RPMI8226 (cell line): ENCODE measurements at places on chromosomes 6 and 20.

DNA sequence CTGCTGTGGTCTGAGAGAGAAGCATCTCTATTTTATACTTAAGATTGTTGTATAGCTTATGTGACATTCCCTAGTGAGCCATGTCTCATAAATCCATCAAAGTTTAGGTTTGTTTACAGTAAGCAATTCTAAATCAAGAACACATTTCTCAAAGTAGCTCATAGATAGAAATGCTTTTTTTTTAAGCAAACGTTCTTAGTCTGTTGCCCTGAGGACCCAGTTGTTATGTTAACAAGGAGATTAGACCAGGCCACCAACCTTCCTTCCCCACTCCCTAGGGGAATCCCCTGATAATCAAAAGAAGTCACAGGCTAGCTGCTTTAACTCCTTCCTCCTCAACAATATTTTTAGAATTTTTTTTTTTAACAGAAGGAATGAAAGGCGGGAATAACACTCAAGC is 169.0 kb downstream of the FUT9 start:
- DNase-seq: no peak

GRCh38 chr6:81562169-81562568 is 190.3 kb downstream of the TENT5A start:
- DNase-seq: no peak

- peak; percentile 18 for DNase-seq
Observed at GRCh38 chr6:138012682-138013081, 94.5 kb downstream of the PERP start.

GRCh38 chr6:128738112-128738511 is 144.8 kb upstream of the LAMA2 start:
- DNase-seq: no peak

GRCh38 chr20:42020316-42020715 is 402.1 kb upstream of the CHD6 start:
- DNase-seq: no peak

DNA sequence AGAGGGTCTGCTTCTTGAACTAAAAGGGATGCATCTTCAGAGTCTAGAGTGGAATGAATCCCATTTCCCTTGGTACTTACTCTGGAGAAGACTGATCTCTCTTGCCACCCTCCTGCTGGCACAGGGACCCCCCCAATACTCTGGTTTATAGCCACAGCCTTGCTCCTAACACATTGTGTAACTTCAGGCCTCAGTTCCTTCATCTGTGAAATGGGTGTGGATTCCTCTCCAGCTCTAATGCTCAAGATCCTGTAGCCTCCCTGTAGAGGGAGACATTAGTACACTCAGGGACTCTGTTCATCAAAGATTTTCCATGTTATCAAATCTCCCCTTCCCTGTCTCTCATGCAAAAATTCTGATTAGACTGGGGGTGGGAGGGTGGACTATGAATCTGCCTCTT is 315.7 kb upstream of the MOCS1 start:
- no peak for DNase-seq

GRCh38 chr6:37314487-37315156 is 39.2 kb upstream of the RNF8 start:
- peak; percentile 17 for DNase-seq

GRCh38 chr6:14819001-14819400 is 426.9 kb upstream of the JARID2 start:
- DNase-seq: no peak

DNA sequence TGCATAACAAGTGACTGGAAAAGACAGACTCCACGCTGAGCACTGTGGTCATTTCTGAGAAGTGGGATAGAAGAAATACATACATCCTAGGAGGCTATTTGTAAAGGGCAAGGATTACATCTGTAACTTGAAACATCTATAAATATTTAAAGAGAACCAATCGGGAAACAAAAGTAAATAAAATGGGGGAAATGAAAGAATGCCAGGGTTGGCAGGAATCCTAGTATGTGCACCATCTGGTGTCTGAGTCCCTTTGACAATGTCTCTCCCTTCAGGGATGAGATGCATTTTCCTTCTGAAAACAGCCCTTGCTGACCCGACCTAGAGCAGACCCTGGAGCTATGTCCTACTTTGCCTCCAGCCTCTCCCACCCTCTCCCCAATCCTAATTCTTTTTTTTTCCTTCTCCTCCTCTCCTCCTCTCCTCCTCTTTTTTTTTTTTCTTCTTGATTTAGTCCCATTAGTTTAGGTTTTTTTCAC is 53.2 kb downstream of the VSTM2L start:
- no peak for DNase-seq

- DNase-seq: peak; percentile 73
Observed at GRCh38 chr6:119501798-119502483, 152.4 kb upstream of the MAN1A1 start.

- DNase-seq: no peak
Observed at GRCh38 chr6:28707387-28708282, 182.0 kb downstream of the GPX5 start.

DNA sequence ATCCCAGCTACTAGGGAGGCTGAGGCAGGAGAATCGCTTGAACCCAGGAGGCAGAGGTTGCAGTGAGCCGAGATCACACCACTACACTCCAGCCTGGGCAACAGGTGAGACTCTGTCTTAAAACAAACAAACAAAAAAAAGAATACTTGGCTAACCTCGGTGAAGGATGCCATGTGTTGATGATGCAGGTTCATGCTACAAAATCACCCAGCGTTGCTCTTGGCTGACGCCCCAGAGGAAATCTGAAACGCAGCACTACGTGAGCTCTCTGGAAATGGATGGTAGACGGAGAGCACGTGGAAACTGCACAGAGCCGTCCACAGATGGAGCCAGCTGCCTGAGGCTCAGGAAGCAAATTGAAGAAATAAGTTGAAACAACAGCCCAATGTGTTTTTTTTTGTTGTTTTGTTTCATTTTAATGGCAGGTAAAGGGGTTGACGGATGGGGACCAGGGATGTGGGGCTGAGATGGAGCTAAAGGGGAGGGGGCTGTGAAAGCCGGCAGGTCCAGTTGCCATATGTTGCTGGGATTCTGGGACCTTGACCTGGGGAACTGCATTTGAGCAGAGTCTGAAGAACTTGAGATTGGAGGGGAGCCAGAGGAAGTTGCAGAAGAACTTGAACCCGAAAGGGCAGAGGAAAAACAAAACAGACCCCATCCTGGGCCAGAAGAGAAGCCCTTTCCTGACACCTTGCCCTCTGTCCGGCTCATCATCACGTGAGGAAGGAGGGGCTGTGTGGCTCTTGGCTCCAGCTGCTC is 12.8 kb upstream of the MANBAL start:
- DNase-seq: peak; percentile 90

DNA sequence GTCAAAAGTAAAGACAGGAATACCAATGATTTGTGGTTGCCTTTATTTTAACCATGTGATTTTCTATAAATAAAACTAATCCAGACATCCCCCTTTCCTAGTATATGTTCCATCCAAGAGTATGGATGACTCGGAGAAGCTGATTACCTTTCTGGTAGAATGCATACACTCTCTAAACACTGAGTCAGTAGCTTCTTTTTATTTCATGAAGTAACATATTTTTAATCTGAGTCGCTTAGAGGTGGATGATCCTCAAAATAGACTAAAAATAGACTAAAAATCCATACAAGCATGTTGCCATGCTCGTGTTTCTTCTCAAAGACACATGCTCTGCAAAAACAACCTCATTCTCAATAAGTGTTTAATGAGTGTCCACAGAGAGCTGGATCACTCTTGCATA is 263.7 kb downstream of the COL12A1 start:
- DNase-seq: no peak

DNA sequence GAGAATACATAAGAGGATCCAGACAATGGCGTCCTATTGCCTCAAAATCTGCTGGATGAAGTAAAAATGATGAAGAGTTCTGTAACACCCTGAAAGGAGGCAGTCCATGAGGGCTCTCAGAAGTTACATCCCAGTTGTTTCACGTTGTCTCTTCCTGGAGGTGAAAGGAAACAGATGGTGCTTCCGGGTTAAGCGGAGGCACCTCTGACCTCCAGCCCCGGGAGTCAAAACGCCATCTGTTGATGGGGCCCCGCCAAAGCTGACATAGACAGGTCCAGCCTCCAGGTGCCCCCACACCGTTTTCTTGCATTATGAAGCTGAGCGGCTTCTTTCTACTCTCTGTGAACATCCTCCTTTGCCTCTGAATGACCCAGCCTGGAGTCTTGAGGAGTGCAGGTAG is 9.5 kb downstream of the SEMG2 start:
- DNase-seq: peak; percentile 4

DNA sequence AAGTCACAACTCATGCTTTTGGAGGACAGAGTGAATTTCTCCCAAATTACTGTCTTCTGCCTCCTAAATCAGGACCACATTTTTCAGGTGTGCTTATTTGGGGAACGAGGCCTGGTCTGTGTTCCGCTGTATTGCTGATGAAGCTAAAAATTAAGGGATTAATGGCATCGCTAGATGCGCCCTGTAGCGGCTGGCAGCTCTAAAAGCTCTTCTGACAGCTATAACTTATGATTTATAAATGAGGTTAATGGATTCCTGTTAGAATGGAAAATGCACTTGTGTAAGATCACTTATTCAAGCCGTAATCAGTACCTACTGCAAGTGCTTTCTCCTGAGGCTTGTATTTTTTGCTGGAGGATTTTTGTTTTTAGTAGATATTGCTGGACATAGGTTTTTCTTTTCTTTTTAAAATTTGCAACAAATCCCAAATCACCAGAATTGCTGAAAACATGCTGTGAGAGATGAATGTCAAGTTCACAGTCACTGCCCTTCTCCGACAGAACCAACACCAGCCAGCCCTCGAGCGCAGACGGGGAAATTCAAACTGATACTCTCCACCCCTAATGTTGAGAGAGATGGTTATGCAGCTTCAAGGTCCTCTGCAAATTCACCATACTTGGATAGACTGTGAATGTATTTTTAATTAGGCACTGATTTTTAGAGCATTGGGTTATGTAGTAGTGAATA is 49.1 kb downstream of the AKAP12 start:
- no peak for DNase-seq

GRCh38 chr6:25025248-25025918 is 89.6 kb upstream of the RIPOR2 start:
- peak; percentile 11 for DNase-seq

DNA sequence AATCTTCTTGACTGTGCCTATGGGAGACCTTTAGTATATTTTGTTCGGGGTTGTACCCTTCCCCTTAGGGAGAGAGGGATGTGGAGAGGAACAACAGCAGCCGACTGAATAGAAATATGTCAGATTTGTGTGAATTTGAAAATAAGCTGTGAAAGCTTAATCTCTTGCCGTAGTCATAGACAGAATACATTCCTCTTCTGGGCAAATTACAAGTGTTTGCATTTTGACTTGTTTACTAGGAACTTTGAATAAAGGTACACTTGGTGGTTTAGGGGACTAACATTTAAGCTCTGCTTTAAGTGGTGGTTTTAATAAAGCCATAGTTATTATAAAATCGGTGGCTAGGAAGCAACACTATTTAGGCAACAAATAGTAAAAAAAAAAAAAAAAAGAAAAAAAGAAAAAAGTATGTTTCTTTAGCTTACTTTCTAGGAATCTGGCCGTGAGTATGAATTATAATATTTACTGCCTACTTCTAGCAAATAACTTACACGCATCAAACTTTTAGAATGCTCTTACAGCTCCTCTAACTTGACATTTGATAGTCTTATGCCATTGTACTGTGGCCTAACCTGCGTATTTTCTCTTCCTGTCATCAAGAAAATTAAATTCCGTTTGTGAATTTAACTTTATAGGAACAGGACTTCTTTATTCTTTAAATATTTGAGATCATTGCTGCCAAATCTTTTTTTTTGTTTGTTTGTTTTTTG is 65.1 kb downstream of the ZBTB2 start:
- no peak for DNase-seq

DNA sequence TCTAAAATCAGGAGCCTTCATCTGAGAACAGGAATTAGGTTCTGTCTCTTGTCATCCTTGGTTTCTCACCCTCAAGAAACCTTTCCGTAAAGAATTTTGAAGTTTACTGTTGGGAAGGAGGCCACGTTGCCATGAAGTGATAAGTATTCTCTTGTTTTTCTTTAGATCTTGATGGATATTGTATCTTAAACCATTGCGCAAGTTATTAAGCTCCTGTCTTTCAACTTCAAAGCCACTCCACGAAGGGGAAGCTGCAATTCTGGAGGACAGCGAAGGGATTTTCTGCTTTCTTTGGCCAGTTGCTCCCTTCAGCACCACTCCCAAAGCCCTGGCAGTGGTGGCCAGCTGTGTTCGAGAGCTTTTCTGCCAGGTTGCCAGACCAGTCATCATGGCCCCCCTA is 198.1 kb upstream of the EXOC2 start:
- no peak for DNase-seq

DNA sequence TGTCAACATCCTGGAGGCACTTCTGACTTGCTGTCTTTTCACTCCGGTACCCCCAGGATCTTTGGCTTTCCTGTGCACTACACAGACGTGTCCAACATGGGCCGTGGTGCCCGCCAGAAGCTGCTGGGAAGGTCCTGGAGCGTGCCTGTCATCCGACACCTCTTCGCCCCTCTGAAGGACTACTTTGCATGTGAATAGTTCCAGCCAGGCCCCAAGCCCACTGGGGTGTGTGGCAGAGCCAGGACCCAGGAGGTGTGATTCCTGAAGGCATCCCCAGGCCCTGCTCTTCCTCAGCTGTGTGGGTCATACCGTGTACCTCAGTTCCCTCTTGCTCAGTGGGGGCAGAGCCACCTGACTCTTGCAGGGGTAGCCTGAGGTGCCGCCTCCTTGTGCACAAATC is 12.0 kb upstream of the MAPRE1 start:
- no peak for DNase-seq

- no peak for DNase-seq
Observed at GRCh38 chr6:47836639-47837038, 54.8 kb downstream of the OPN5 start.

DNA sequence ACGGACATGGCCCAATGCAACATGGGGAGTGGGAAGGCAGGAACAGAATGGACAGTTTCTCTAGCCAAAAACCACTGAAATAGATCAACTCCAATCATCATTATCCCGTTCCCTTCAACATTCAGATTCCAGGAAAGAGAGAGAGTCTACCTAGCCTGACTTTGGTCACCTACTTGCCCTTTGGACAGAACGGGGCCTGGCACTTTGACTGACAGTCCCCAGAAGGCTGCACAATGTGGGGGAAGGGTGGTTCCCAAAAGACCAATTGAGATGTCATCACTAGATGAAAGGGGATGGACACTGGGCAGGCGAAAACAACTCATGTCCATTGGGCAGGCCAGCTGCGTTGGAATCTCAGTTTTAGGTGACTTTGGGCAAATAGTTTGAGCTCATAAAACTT is 15.0 kb upstream of the KIF16B start:
- no peak for DNase-seq

- no peak for DNase-seq
Observed at GRCh38 chr20:22775671-22776139, 191.3 kb upstream of the FOXA2 start.

GRCh38 chr6:57182017-57182432 is 9.9 kb downstream of the BAG2 start:
- no peak for DNase-seq

- no peak for DNase-seq
Observed at GRCh38 chr6:47655719-47656595, 42.4 kb upstream of the ADGRF4 start.

GRCh38 chr6:142763205-142763604 is 181.8 kb downstream of the HIVEP2 start:
- DNase-seq: no peak
